ENCODE measurements at places on chromosomes 5 and 9.

- DNase-seq: no peak
Measured at GRCh38 chr5:179817470-179817840, 3.2 kb upstream of the SQSTM1 start.

DNA sequence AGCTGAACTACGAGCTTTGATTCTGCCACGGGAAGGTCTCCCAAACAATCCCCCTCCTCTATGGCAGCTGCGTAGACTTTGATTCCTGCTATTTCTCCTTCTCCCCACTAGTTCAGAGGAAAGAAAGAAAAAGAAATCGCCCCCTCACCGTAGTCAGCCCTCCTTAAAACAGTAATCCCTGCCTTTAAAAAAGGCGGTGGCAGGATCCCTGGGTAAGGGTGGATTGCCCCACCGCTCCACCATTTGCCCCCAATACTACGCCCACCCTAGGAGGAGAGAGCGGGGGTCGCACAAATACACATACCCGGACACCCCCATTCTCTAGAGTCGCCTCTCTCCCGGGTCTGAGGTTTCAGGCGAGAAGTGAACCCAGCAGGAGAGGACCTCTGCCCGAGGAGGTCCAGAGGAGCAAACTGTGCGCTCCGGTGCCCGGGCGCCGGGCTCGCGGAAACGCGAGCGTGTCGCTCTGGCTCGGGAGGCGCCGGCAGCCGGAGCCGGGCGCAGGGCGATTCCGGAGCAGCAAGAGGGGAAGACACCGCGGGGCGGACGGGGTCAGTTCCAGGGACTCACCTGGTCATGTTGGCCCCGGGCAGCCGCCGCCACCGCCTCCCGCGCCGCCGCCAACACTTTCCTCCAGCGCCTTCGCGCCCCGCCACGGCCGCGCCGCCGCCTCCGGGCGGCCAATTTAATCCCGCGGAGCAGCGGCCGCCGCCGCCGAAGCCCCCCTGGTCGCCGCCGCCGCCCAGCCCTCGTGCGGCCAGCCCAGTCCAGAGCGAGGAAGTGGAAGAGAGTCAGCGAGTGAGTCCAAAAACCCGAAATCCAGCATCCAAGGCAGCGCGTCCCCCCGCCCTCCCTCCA lies 1057.7 kb upstream of the DMAC1 start:
- peak; percentile 21 for DNase-seq

GRCh38 chr9:122261469-122261881 lies 3.2 kb downstream of the RBM18 start:
- DNase-seq: peak; percentile 72

DNA sequence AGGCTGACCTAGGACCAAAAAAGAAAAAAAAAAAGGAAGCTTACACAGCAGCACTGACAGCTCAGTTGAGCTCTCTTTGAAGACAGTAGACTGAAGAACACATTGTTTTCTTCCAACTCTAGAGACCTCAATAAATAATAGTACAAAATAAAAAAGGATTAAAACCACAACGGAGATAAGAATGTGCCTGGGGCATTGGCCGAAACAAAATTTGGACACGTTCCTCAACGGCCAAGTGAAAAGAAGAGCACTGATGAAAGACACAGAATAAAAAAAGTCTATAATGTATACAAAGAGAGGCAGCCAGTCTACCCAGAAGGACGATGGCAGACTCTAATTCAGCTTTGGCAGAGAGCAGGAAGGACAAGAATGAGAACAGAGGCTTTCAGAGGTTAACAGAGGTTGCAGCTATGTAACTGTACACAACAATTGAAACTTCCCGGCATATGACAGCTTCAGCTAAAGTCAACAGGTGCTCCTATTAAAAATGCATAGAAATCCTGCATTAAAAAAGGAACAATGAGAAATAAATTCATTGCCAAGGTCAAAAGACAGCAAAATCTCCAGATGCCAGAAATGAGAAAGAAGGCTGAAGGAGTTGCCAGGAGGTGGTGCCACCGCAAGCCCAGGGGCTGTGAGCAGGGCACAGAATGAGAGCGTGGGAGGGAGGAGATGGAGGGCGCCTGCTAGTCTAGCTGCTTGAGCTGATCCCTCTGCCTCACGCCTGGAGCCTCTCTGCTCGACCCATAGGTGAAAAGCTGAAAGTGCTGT lies 113.9 kb downstream of the DCP2 start:
- no peak for DNase-seq

GRCh38 chr5:132662925-132663770 lies 5.2 kb downstream of the IL13 start:
- DNase-seq: no peak

DNA sequence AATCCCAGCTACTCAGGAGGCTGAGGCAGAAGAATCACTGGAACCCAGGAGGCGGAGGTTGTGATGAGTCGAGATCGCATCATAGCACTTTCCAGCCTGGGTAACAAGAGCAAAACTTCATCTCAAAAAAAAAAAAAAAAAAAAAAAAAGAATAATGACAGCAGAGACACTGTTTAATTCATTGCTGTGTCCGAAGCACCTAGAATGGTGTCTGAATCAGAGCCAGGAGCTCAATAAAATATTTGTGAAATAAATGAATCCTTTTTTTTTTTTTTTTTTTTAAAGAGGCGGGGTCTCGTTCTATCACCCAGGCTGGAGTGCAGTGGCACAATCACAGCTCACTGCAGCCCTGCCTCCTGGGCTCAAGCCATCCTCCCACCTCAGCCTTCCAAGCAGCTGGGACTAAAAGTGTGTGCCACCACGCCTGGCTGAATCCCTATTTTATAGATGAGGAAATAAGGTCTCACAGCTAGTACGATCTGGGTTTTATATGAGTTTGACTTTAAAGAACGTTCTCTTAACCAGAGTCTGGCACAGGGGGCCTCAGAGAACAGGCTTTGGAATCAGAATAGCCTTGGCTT lies 47.8 kb downstream of the THOC3 start:
- DNase-seq: peak; percentile 88

DNA sequence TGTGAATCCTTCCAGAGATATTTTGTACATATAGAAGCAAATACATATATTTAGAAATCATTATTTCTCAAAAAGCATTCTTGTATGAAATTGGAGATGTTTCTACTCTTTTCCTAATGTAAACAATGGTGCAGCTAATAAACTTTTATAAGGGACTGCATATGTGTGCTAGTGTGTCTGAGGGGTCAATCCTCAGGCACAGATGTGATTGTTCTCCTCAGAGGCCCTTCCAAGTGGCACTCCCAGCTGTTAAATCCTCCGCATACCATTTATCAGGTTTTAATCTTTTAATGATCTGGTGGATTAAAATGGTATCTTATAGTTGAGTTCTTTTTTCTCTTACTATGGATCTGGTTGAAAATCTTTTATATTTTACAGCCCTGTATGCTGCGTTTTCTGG lies 5.6 kb upstream of the OMD start:
- DNase-seq: no peak

DNA sequence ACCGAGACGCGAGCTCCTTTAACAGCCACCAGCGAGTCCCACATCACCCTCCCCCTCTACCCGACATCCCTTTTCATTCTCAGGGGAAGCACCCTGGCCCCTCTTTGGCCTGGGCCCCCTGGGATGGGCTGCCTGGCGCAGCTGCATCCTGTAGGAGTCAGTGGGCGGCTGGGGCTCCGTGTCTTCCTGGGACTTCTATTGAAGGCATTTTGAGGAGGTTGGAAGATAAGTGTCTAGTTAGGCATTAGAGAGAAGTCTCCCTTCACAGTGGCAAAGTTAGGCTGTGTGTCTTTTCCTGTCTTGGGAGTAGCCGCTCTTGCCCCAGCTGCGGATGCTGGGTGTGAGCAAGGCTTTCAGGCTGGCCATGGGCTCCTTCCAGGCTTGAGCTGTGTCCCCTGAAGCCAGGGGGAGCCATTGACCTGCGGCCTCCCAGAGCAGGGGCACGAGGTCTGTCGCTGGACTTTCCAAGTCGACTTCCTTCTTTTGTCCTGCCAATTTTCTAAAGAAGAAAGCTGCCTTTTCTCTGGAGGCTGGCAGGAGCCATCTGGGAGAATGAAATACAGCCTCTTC lies 18.6 kb upstream of the NKD2 start:
- peak; percentile 40 for DNase-seq

GRCh38 chr5:179148703-179149170 lies 88.6 kb downstream of the ZNF354C start:
- DNase-seq: no peak

DNA sequence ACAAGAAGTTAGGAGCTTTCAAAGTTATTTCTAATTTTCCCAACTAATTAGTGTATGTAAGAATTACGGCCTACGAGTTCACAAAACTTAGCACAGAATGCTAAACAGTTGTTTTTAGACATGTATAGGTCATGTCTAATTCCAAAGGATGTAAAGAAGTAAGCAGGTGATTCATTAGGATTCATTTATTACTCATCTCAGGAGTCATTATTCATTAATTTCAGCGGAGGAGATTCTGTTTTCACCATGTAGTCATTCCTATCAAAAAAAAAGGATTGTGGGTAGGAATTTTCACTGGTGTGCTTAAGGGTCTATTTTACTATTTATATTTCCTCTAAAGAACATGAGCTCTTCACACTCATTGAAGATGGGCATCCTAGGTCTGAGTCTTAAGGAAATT lies 532.2 kb downstream of the ACTL7B start:
- peak; percentile 36 for DNase-seq

DNA sequence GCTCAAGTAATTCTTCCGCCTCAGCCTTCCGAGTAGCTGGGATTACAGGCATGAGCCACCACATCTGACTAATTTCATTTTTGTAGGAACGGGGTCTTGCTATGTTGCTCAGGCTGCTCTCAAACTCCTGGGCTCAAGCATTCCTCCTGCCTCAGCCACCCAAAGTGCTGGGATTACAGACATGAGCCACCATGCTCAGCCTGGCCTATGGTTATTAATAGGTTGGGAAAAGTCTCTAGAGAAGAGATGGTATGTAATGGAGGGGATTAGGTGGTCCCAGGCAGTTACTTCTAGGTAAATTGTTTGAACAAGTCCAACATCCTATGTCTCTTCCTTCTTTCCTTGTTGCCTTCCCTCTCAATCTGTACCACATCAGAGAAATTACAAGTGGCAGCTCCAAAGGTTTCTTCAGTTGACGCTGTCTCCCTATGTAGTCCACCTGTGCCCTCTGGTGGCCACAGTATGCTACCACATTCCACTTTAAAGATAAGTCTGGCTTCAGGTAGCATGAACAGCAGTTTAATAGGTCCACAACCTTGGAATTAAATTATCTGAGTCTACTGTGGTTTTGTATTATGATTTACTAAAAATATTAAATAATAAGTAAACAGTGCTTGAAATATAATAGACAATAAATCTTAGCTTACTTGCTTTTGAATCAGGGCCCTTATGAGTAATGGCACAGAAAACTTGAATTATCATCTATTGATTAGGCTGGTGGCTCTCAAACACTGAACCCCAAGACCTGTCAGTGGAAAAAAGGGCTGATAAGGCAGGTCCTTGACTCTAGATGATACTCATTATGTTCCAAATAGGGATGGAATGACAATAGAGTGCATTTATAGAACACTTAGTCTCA lies 9.7 kb downstream of the TIGD6 start:
- peak; percentile 74 for DNase-seq

DNA sequence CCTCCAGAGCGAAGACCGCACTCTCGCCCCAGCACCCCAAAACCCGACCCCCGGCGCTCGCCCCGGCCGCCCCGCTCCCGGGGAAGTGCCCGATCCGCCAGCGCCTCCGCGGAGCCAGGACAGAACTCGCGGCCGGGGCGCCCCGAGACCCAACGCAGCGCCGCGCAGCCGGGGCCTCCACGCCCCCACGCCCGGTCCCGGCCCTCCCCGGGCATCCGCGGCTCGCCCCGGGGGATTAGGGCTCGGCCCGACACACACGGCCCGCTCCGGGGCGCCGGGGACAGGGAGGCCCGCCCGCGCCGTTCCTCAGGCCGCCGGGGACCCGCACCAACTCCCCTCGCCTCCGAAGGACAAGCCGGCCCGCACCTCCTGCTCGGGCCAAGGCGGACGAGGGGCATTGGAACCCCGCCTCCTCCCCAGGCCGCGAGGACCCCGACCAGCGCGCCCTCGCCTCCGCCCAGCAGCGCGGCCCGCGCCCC lies 544 bp downstream of the FNBP1 start:
- DNase-seq: no peak

DNA sequence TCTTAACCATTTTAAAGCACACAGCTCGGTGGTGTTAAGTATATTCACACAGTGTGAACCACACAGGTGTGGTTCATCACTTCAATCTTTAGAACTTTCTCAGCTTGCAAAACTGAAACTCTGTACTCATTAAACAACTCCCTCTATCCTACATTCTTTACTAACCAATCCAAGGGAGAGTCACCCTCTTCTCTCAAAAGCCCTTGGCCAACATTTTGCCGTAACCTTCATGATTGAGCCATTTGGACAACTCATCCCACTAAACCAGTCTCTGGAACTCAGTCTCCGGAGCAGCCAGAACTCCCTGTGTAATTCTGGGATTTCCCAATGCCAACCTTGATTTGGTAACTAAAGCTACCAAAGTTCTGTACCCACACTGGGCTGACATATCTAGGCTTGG lies 84.7 kb downstream of the TTC39B start:
- DNase-seq: peak; percentile 77

- DNase-seq: peak; percentile 7
Measured at GRCh38 chr5:141234109-141234667, 11.0 kb upstream of the PCDHB15 start.

DNA sequence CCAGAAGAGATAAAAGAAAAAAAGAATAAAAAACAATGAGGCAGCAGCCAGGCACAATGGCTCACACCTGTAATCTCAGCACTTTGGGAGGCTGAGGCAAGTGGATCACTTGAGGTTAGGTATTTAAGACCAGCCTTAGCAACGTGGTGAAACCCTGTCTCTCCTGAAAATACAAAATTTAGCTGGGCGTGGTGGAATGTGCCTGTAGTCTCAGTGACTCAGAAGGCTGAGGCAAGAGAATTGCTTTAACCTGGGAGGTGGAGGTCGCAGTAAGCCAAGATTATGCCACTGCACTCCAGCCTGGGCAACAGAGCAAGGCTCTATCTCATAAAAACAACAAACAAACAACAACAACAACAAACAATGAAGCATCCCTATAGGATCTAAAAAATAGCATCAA lies 121.5 kb downstream of the HMHB1 start:
- DNase-seq: no peak

GRCh38 chr9:106892632-106893031 lies 29.7 kb downstream of the ZNF462 start:
- DNase-seq: peak; percentile 98
